ENCODE measurements at places on chromosomes 5 and 9. TPM values are rescaled to one million over a fixed set of nuclear protein-coding genes. Genes with fewer than 3 reads are reported as not detected.
A peak's percentile ranks its signal among the peaks of the same experiment; 100 is the strongest.

- H3K4me1 ChIP-seq: no peaks in the 10 kb centered on the region
- H3K4me3 ChIP-seq: no peak overlapping the region
- no peaks in the 10 kb centered on the region for H3K27me3 ChIP-seq
- no peak overlapping the region for H3K27ac ChIP-seq
- no peak for DNase-seq
Measured at GRCh38 chr9:35294066-35294465, 132.3 kb downstream of the UNC13B start.

GRCh38 chr5:54457094-54457862 lies 1.8 kb downstream of the HSPB3 start:
- DNase-seq: no peak
- H3K27ac ChIP-seq: no peak overlapping the region
- no peaks in the 10 kb centered on the region for H3K36me3 ChIP-seq
- no peaks in the 10 kb centered on the region for H3K4me1 ChIP-seq
- H3K27me3 ChIP-seq: no peaks in the 10 kb centered on the region

DNA sequence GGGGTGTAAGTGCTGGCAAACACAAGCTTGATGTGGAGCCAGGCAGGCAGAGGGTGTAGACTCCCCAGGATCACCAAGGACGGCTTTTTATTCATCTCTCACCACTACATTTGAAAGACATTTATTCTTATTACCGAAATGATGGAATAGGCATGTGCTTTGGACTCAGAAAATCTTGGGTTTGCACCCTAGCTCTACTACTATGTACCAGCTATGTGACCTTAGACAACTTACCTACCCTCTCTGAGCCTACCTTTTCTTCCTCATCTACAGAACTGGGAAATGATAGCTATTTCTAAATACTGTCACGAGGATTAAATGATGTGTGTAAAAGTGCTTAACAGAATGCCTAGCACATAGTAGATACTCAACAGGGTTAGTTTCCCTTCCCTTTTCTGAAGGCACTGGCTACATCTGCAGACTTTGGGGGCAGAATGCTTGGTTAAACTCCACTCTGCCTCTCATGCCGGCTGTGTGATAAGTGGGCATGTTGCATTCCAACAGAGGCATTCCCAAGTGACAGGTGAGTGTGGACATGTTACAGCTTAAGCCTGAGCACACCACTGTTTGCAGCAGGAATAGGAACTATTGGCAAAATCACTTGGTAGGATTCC lies 94.8 kb downstream of the SLC1A3 start:
- no peaks in the 10 kb centered on the region for H3K4me1 ChIP-seq
- no peak overlapping the region for H3K4me3 ChIP-seq
- H3K27me3 ChIP-seq: no peaks in the 10 kb centered on the region
- H3K36me3 ChIP-seq: no peaks in the 10 kb centered on the region

DNA sequence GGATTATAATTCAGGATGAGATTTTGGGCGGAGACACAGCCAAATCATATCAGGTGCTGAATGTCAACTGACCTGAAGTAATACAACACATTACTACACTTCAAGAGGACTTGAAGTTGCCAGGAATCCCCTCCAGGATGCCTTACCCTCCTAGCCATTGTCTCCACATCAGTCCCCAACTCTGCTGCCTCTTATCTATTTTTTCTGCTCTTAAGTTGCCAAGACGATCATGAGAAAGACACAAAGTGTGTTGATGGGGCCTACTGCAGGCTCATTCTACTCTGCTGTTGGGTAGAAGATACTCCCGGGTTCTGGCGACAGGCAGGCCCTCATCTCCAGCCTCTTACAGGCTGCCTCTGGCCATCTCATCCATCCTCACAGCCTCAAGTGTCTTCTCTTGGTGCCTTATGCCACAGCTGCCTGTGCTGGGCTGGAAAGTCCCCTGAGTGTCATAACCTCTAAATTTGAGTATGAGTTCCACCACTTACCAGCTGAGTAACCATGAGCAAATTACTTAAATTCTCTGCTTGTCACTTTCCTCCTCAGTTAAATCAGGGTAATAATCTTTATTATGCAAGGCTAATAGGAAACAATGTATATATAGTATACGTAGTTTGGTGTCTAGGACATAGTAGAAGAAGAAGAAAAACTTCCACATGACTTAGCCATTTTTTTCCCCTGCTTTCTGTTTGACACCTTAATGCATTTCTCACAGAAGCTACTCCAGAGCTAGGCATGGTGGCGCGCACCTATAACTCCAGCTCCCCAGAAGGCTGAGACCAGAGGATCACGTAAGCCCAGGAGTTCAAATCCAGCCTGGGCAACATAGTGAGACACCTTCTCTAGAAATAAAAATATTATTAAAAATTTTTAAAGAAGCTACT lies 73.0 kb upstream of the SNX2 start:
- DNase-seq: no peak
- no peak overlapping the region for H3K4me3 ChIP-seq
- no peaks in the 10 kb centered on the region for H3K4me1 ChIP-seq

DNA sequence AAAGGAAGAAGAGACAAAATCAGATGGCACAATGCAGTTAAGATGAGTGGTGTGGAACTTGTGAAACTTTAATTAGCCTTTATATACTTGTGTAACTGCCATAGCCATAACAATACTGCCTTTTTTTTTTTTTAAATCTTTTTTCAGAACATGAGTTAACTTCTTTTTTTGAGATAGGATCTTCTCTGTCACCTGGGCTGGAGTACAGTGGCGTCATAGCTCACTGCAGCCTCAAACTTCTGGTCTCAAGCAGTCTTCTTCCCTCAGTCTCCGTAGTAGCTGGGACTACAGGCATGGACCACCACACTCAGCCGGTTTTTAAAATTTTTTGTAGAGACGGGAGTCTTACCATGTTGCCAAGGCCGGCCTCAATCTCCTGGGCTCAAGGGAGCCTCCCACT lies 37.2 kb downstream of the GPBP1 start:
- H3K27me3 ChIP-seq: no peaks in the 10 kb centered on the region
- no peak overlapping the region for H3K4me3 ChIP-seq
- peaks cover 35% of the 10 kb centered on the region for H3K36me3 ChIP-seq
- peak overlapping the region; percentile 45 for H3K27ac ChIP-seq
- H3K4me1 ChIP-seq: peaks cover 6% of the 10 kb centered on the region
- peak; percentile 37 for DNase-seq

- no peaks in the 10 kb centered on the region for H3K27me3 ChIP-seq
- peaks cover 9% of the 10 kb centered on the region for H3K36me3 ChIP-seq
- no peak for DNase-seq
- H3K4me3 ChIP-seq: peak overlapping the region; percentile 88
- H3K27ac ChIP-seq: peak overlapping the region; percentile 99
- peaks cover 23% of the 10 kb centered on the region for H3K4me1 ChIP-seq
Measured at GRCh38 chr9:92964607-92965060, 17.3 kb downstream of the FGD3 start.

Gene ANKRD31
- polyA plus RNA-seq: 0.64 TPM

Gene TLE1
- polyA plus RNA-seq: 24.1 TPM

Gene ADAMTSL2
- polyA plus RNA-seq: 0.68 TPM

Gene STPG3
- polyA plus RNA-seq: 0.43 TPM

Gene FUT7
- 4.6 TPM for polyA plus RNA-seq

Gene CLTB
- 129 TPM for polyA plus RNA-seq

Data from thymus (tissue), 14 donors.